COLO829 (cell line): ENCODE measurements at places on chromosomes 6 and 20.

DNA sequence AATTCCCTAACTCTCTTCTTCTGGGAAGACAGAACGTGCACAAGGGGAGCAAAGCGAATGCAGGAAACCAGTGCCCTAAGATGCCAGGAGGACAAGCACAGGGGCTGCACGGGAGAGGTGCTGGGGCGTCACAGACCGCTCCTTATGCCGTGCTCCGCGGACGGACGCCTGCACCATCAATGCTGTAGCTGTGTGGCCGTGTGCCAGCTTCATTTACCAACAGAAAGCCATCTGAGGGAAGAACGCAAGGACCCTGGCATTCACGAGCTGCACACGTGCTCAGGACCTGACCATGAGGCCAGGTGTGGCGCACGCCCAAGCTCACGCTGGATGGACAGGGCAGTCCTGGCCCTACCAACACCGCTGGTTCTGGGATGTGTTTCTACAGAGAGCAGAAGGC lies 35.4 kb downstream of the WDR27 start:
- DNase-seq = no peak

DNA sequence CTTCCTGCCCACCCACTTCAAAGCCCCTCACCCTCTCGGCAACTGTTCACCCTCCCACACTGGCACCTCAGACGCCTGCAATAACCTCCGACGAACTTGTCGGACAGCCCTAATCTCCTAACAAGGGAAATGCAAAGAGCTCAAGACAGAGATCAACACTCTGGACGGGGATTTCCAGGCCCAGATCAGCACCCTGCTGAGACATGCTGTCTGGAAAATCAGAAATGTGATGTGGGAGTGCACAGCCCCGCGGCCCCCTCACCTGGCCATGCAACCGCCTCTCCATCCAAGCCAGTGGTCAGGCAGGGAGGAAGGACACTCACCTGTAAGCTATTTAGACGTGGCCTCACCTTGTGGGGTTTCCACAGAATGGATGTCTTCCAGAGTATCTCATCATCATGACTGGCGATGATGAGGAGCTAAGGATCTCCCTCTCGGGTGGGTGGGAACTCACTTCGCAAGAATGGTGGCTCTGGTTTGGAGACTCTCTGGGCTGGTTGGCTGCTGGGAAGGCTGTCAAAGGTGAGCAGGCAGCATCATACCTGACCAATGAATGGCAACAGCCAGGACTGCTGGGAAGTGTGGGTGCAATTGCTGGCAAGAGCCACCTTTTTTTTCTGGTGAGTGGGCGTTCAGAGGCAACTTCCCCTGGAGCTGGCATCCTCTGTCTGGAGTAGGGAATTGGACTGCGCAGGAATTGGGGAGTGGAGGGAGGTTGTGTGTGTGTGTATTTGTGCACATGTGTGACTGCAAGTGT lies 28.1 kb upstream of the ADTRP start:
- no peak for DNase-seq

- no peak for DNase-seq
Observed at GRCh38 chr6:163985710-163986109, 571.2 kb downstream of the QKI start.

DNA sequence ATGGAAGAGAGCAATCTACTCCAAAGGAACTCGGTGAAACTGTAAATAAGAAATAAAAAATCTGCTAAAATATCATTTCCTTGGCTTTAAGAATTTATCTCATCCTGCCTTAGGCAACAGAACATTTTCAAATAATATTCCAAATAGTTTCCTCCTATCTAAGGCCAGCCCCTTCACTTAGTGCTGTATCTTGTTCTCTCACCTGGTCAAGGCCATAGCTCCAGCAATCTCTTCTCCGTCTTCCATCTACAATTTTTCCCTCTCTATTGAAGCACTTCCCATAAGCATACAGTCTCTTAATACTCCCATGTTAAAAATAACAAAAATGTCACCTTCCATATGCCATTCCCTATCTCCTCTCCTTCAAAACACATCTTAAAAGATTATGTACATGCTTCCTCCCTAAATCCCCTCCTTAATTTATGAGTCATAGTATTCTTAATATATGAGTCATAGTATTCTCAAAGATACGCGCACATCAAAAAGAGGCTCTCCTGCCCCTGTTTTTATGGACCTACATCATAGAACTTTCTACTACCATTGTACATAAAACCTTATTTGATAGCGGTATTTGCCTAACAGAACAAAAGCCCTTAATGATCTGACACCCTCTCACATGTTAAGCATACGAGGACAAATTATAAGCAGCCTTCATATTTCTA lies 146.9 kb downstream of the PDE10A start:
- DNase-seq = peak; percentile 73

DNA sequence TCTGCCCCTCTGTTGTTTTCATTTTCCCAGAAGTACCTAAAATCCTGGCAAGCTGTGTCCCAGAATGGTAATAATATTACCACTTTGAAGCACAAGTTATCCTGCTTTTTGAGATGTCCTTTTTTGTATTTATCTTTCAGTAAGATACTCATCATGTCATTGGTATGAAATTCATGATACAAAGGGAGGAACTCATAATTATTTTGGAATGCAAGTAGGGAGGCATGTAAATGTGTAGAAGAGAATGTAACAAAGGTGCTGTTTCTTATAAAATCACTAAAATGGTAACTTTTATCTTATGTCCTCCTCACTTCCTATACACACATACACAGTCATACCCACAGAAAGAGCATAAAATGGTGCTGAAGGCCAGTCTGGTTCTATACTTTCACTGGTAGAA lies 109.9 kb downstream of the CD2AP start:
- DNase-seq = no peak

DNA sequence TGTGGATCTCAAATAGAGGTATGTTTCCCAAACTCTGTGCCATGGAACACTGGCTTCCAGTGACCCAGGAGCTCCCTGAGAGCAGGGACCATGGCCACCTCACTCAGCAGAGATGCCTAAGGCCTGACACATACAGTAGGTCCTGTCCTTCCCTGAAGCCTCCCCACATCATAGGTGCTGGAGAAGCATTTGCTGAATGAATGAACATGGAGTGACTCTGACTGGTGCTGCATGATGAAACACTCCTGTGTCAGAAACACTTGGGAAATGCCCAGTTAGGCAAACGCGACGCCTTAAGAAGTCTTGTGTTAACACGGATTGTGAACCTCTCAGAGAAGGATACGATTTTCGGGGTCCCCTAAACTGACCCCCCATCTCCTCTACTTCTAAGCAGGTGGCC lies 14.3 kb downstream of the SLA2 start:
- no peak for DNase-seq

GRCh38 chr20:48697845-48698491 lies 129.8 kb downstream of the PREX1 start:
- DNase-seq = peak; percentile 82

DNA sequence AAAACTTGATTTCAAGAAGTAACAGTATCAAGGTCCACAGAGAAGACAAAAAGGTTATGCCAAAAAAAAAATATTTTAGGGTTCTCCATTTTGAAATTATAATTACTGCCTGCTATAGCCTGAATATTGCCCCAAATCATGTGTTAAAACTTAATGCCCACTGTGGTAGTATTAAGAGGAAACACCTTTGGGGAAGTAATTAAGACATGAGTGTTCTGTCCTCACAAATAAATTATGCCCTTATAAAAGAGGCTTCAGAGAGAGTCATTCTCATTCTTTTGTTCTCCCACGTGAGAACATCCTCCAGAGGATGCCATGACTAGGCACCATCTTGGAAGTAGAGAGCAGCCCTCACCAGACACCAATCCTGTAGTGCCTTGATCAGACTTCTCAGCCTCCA lies 66.2 kb downstream of the GMDS start:
- no peak for DNase-seq

GRCh38 chr6:41437604-41438003 lies 102.2 kb downstream of the NCR2 start:
- no peak for DNase-seq

DNA sequence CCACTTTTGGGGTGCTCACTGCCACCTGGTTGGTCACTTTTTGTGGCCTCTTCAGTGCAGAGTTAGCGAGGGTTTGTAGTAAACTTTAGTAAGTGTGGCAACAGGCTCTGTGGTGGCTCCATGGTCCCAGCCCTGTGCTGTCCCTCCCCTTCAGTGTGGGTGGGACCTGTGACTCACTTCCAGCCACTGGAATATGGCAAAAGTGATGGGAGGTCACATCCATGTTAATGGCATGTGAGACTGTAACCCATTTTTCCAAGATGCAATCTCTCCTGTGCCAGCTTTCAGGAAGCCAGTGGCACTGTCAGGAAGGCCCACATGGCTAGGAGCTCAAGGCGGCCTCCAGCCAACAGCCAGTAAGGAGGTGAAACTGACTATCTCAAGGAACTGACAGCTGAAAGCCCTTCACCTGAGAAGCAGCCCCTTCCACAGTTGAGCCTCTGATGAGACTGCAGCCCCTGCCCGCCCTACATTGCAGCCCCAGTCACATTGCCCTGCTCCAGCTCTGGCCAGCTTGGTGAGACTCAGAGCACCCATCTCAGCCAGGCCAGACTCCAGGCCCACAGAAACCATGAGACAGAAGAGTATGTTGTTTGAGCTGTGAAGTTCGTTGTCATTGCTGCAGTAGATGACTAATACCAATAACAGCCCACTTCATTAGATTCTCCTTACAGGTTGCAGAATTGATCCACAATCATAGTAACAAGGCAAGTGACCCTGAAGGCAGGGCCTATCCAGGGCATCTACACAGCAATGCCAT lies 13.1 kb upstream of the CST7 start:
- DNase-seq = no peak

GRCh38 chr6:4803343-4803744 lies 27.1 kb downstream of the CDYL start:
- no peak for DNase-seq

DNA sequence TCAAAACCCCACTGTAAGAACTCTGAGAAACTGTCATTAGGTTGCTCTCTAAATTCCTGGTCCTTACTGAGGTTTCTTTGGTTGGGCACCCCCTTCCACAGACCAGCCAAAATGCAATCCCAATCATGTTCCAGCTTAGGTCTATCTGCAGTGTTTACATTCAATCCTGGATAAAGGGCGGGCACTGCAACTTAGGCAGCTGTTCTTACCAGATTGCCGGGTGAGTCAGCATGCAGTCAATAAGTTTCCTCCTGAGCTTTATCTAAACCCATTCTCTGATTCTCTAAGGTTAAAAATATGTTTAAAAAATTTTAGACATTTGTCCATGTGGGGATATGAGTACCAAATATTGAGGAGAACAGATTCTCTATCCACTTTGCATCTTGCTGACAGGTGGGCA lies 197.8 kb downstream of the HAO1 start:
- DNase-seq = no peak

GRCh38 chr6:52712136-52712535 lies 41.2 kb downstream of the TMEM14A start:
- DNase-seq = no peak

DNA sequence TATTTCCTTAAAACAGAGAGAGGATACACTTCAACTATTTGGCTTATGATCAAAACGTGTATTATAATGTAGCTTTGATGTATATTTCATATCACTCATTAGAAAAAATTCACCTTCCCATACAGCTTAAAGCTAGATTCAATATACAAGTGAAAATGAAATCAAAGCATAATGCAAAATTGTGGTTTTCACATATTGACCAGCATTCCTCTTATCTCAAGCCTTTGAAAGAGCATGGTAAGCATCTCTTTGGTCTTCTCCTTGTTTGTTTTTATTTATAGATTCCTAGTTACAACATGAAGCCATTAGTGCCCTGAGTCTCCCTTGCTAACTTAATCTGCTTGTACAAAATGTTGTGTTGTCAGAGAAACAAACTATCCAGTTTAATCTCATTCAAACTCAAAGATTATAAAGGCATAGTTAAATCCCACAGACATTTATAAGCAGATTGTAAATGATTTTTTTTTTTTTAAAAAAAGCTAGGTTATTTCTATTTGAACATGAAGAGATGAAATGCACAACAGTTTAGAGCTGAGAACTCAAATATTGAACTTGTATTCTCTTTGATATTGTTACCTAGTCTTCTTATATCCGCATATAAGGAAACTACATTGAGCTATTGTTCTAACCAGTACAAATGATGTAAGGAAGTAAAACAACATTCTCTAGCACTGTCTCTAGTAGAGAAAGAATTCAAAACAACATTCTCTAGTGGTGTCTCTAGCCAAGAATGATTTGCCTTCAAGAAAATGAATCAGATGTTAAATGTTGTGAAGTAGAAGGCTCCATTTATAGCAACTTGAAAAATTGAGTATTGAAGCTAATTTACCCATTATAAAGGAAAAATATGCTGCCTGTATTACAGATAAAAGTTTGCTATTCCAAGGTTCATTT lies 31.2 kb upstream of the SMIM28 start:
- DNase-seq = no peak

DNA sequence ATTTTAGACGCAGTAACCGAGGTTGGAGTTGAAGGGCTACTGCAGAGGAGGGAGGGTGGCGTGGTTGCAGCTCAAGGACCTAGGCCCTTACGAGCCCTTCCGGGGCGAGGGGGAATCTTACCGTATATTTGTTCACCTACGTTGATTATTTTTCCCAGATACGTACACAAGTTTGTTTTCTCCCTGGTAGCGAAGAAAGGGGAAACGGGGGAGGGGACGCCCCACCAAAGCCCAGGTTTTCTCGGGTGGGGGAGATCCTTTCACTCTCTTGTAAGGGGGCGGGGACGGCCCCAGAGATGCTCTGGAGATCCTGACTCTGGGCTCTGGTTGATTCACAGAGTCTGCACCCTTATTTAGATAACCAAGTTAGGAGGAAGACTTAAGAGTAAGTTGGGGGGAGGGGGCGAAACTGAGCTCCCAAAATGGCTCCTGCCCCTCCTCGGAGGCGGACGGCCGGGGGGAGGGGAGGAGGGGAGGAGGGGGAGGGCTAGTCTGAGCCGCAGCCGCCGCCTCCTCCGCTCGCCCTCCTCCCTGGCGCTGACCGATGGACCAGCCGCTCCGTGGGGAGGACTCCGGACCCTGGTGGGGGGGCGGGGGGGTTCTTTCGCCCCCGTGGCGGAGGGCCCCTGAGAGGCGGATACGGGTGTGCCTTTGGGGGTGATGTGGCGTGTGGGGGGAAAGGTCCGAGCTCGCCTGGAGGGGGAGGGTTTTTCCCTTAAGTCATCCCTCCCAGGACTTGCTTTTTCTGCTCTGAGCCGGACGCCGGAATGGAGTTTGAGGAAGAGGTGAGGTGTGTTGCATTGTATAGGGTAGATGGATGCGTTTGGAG lies 2.2 kb downstream of the BRD2 start:
- DNase-seq = peak; percentile 75

- no peak for DNase-seq
Observed at GRCh38 chr6:252775-253535, 39.3 kb upstream of the DUSP22 start.

GRCh38 chr20:10660661-10661060 lies 13.1 kb downstream of the JAG1 start:
- DNase-seq = no peak

DNA sequence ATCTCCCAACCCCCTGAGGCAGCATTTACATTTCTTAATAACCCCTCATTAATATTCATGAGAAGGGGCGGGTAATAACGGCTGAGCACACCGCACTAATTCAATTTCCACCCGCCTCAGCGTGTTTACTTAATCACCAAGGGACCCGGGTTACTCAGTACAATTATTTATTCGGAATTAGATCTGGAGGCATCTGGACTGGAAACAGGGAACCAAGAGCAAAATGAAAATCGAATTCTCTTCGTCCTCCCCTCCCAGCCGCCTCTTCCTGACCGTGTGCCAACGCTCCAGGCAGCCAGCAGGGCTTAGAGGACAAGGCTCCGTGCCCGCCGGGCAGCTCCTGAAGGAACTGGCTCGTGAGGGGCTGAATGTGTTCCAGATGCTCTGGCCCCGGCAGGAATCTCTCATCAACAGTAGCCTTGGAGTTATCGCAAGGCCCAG lies 23.5 kb upstream of the CTNNBL1 start:
- DNase-seq = no peak
